GM04504 (cell line): ENCODE measurements at places on chromosomes 5 and 9.
A peak's percentile ranks its signal among the peaks of the same experiment; 100 is the strongest.

DNA sequence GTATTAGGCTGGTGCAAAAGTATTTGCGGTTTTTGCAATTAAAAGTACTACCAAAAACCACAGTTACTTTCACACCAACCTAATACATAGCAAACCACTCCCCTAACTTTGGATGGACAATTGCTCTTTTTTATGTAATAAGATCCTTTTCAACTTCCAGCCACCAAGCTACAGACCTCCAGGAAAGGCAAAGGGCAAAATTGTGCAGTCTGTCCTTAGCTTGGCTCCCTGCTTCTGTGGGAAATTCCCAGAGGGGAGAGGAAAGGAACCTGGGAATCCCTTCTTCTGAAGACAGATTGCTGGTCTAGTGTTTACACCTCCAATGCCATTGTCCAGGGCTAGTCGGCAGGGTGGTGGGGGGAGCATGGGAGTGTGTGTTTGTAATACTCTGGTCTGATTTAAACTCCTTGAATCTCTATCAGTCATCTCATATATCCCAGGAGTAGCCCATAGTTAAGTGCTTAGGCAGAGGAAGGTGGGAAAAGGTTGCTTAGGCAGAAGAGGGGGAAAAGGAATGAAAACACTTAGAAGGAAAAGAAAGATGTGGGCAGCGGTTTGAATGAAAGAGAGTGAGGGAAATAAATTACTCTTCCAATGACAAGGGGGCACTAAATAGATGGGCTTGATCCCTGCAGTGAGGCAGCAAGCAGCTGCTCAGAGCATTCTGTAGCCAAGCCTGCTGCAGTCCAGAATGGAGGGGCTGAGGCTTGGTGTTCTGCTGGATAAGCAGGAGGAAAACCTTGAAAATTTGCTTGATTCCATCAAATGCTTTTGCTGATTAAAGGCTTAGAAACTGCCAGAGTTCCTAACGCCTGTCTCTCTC is 86.9 kb upstream of the MAP1B start:
- DNase-seq, result no peak

DNA sequence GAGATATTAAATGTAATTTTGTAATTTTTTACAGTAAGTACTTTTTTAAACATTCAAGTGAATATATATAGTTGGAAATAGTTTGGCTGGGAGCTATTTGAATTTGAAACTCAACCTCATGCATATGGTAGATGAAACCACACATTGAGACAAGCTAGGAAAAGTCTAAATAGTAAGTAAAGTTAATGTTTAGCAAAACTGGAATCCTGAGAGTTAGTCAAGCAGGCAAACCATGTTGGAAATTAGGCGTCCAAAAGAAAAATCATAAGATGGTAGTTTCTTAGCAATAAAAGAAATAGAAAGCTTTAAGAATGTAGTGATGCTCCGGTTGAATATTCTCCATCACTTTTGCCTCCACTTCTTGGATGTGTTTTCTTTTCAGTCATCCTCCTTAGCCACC is 657.1 kb upstream of the CDH10 start:
- no peak for DNase-seq

DNA sequence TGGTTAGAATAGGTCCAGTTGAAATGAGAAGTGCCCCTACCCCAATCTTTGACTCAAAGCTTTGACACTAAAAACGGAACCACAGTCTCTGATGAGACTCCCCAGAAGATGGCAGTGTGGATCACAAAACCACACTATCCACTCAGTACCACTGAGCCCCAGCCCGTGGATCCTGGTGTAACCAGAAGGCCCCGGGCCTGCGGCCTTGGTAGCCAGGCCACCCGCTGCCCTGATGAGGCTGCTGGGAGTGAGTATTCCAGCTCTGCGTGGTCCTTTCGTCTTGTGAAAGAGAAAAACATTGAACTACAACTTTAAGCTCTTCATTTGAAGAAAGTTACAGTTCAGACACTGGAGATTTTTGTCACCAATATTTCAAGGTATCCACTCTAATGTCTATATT is 42.2 kb upstream of the FBP1 start:
- DNase-seq, result peak; percentile 71

- DNase-seq, result no peak
Observed at GRCh38 chr9:128056086-128056485, 11.0 kb downstream of the NAIF1 start.

- no peak for DNase-seq
Observed at GRCh38 chr5:177100714-177101121, 14.0 kb downstream of the FGFR4 start.

DNA sequence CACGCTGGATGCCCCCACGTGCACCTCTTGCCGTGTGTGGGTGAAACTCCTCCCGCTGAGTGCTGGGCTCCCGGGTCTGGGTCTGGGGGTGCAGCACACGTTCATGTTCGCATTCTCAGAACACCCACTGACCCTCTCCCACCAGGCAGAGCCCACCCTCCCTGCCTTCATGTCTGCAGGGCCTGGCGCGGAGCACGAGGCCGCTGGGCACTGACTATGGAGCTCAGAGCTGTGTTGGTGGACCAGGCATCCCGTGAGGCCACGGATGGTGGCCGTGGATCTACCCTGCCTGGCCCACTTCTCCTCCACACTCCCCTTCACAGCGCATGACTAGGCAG is 8.8 kb downstream of the LCN12 start:
- no peak for DNase-seq

DNA sequence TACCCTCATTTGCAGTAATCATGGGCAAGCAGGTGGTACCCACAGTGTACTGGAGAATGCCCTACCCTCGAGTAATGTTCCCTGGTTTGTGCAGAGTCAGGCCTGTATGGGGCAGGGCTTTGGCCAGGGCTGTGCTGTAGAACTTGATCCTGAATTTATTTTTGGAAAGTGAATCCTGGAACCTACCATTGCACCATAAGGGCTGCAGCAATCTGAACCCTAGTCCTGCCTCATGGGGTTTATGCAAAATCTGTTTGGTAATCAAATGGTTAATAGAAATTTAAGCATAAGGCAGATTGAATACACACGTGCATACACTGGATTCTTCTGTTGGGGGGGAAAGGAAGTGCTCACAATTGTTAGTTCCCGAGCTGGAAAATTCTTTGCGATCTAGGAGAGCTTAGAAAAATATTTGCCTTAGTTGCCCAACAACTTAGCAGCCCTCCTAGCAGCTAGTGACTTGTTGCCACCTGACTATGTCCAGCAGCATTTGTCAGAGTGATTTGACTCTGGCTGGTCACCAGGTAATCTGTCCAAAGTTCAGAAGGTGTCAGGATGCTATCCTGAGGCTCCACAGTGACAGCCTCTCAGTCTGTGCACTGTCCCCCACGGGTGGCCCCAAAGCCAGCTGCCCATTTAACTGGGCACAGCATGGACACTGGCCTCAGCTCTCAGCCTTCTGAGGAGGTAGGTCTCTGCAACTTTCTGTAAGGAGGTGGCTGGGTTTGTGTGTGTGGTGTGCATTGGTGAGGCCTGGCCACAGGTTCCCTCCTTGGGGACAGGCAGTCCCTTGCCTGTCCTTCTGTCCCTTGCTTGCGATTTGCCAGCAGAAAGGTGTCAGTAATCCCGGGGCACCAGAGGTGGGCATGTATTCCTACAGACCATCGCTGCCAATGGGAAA is 8.3 kb downstream of the MVB12B start:
- no peak for DNase-seq
